Astrocyte of the cerebellum (primary cell): ENCODE measurements at places on chromosomes 3 and 15.

- no peak for DNase-seq
Observed at GRCh38 chr3:185046164-185046515, 106.7 kb downstream of the C3orf70 start.

DNA sequence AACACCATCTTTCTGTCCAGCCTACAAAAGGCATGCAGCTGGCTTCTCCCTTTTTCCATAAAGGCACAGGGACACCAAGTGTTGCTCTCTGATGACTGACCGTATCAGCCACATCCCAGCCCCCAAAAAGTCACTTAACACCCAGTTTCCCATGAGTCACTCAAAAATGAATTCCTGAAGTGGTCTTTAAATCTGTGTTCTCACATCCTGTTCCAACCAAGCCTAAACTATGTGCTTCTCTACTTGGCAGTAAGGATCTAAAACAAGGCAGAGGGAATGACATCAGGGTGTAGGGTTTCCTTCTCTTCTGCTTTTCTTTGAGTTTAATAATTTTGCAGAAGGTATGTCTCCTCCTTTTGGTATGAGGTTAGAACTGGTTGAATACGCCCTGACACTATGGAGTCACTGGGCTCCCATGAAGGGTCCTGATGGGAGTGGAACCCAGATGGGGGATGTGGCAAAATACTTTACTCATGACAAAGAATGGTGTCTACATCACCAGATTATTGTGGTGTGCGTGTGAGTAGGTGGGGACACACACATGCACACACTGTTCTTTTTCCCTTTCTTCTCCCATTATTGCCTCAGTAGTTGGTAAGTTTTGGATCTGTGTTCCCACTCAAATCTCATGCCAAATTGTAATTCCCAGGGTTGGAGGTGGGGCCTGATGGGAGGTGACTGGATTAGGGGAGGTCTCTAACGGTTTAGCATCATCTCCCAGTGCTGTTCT lies 35.6 kb upstream of the CCK start:
- DNase-seq, result no peak

DNA sequence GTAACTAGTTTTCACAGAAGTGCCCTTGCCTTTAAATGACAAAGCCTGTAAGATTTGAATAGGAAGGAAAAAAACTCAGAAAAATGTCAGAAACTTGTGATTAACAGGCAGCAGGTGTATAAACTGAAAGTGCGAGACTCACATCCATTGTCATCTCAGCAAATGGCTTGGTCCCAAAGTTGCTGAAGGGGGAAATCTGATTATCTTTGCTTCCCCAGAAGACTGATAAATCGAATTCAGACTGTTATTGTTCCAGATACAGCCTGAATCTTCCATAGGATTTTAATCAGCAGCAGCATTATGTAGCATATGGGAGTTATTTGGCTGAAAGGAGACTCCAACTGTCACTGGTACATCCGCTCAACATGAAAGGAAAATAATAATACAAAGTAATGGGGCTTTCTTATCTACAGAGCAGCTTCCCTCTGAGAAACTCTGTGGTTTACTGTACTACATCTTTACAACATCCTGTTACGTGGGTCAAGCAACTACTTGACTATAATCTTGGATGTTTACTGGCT lies 550.4 kb upstream of the CCDC54 start:
- DNase-seq, result no peak

- no peak for DNase-seq
Observed at GRCh38 chr3:1942781-1943180, 155.9 kb upstream of the CNTN4 start.

DNA sequence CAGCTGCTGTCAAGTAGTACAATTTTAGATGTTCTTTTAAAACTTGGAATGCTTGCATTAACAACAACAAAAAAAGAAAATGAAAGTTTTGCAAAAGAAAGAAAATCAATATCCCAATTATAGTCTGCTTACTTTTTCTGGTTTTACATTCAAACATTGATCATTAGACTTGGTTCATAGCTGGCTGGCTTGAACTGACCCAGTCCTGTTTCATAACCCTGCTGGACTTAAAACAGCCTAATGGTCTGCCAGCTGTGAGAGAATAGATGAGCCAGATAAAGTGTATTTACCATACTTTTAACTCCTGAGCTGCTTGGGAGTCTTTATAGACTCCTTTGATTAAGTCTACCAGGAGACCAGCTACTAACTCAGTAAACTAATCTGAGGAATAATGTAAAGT lies 59.2 kb downstream of the PIAS1 start:
- no peak for DNase-seq

DNA sequence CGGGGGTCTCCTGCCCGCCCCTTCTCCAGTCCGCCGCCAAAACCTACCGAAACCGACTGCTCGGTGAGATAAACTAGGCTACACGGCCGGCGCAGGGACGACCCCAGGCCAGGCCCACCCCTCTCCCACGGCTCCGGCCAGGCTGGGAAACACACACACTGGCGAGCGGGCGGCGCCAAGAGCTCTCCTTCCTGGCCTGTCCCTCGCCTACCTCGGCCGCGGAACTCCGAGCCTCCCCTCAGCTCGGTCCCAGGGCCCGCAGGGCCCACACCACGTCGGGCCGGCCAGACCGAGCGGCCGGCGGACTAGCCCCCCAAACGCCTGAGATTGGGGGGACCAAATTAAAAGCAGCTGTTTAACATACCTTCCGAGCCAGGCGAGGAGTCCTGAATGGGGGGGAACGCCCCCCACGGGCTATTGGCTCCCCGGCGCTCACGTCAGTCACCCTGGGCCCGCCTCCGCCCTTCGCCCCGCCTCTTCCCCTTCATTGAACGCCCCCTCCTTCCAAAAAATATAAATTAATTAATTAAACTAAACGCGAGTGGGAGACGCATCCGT lies 4.0 kb upstream of the SIN3A start:
- no peak for DNase-seq

GRCh38 chr15:41218851-41219250 lies 11.7 kb downstream of the EXD1 start:
- DNase-seq, result no peak

DNA sequence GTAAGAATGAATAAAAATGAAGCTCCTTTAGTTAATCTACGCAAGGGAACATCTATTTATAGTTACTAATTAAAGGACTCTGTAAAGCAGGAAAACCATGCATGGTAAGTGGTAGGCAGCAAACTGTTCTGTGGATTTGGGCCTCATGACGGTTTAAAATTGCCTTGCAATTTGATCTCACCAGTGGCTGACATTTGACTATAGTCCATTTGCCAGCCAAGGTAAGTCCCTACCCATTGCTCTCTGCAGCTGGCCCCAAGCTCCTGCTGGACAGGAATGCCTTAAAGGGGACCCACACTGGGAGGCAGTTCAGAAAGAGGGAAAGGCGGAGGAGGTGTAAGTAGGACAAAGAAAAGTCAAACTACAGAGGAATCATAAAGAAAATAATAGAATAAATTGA lies 203.3 kb downstream of the PLCL2 start:
- DNase-seq, result no peak

- no peak for DNase-seq
Observed at GRCh38 chr3:168233001-168233400, 137.3 kb upstream of the GOLIM4 start.

DNA sequence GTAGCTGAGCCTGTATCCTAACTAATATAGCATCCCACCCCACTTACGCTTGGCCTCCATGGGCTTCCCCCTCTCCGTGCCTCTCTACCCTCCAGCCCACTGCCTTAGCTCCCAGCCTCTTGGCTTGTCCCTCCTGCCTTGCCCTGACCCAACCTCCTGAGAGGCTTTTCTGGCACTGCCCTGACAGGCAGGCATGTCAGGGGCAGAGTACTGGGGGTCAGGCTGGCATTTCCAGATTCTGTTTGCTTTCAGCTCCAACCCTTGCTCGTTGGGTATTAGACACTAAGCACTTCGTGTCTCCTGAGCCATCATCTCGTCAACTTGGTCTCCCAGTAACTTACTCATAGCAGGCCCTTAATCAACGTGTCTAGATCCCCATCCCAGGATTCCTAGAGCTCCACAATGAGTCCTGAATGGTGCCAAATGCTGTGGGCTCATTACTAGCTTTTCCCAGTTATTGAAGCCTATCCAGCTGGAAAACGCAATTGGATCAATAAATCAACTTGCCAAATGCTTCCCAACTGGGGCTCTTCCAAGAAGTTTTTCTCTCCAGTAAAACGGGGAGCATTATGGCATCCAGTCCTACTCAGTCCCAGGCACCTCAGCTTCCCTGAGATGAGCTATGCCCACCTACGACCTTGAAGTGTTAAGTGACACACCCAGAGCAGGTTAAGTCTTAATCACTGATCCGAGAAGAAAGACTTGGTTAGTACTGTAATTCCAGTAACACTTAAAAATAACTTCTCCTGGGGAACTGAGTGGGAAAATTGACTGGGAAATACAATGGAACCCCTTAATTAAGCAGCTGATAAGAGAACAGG lies 78.5 kb upstream of the DLG1 start:
- no peak for DNase-seq
